ENCODE measurements at places on chromosomes 3 and 15.
A peak's percentile ranks its signal among the peaks of the same experiment; 100 is the strongest.

- DNase-seq = peak; percentile 39
Measured at GRCh38 chr3:71577011-71577410, 6.5 kb downstream of the FOXP1 start.

- no peak for DNase-seq
Measured at GRCh38 chr3:163776743-163777142, 1301.6 kb downstream of the SI start.

GRCh38 chr15:99390667-99391066 lies 139.4 kb downstream of the LRRC28 start:
- DNase-seq = no peak

DNA sequence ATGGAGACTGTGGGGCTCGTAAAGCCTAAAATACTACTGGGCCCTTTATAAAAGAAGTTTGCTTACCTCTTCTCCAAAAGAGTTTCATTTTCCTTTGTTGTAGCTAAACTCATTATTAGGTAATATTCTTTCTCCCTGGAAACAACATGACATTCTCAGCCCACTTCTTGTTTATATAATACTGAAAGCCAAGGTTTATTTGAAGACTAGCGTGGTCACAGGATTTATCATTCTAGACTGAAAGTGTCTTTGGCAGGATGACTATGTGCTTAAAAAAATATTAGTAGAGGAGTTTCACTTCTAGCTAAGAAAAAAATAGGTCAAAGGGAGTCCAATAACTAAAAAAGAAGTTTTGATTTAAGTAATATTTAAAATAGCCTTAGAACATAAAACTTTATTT lies 1085.2 kb upstream of the CADM2 start:
- no peak for DNase-seq

DNA sequence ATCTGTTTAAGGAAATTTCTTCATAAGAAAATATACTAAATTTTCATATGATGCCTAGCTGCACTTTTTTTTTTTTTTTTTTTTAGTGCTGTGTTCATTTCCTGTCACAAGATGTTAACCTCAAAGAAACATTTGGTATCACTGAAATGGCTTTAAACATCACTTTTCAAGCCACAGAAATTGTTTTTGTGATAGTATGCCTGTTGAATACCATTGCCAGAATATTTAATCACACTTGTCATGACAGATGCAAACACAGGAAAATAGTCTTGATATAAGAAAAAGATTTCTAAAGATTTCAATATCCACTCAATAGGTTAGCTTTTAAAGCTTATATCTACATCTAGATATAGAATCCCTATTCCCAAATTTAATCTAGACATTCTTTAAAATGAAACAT lies 608.5 kb upstream of the AGTR1 start:
- no peak for DNase-seq

- no peak for DNase-seq
Measured at GRCh38 chr15:73388256-73388781, 19.6 kb upstream of the HCN4 start.

DNA sequence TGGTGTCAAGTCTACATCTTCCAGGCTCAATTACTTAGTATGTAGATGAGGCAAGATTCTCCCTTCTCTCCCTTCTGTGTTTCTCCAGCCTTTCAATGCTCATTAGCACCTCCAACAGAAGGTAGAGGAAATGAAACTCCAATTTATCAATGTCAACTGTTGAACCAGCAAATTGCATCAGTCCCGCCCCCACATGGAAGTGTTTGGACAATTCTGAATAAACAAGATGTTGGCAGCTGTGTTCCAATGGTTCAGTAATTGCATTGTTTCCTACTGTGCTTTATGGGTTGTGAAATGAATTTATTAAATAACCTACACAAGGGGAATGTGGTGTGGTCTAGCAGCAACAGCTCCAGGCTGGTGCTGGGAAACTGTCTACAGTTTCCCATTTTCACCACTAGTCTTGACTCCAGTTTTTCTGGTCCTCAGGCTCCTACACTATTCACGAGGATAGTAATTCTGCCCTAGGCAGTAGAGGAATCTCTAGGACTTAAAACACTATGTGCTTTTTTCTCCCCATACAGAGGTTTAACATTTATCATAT lies 91.9 kb downstream of the MB21D2 start:
- DNase-seq = no peak

GRCh38 chr3:46479696-46480095 lies 15.0 kb upstream of the LTF start:
- DNase-seq = no peak

GRCh38 chr15:37678124-37678523 lies 256.3 kb upstream of the TMCO5A start:
- DNase-seq = no peak

- no peak for DNase-seq
Measured at GRCh38 chr3:179512378-179512777, 50.3 kb upstream of the ACTL6A start.

- DNase-seq = no peak
Measured at GRCh38 chr15:85406916-85407315, 26.5 kb downstream of the AKAP13 start.

DNA sequence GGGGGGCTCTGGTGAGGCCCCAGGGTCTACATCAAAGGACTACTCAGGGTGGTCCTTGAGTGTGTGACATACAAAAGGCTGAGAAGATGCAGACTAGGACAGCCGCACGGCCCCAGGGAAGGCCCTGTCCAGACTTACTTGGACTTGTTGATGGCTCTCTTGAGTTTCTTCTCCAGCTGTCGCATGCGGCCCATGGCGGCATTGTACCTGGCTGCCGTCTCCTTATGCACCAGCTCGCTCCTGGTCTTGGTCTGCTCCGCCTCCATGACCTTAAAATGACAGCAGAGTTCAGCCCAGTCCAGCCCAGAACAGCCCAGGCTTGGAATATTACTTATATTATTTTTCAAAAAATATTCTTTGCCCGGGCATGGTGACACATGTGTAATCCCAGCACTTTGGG lies 56.0 kb downstream of the CAPN7 start:
- no peak for DNase-seq

- DNase-seq = no peak
Measured at GRCh38 chr3:49410066-49410845, 1.5 kb downstream of the RHOA start.

- DNase-seq = no peak
Measured at GRCh38 chr3:93961489-93961888, 12.2 kb downstream of the PROS1 start.

DNA sequence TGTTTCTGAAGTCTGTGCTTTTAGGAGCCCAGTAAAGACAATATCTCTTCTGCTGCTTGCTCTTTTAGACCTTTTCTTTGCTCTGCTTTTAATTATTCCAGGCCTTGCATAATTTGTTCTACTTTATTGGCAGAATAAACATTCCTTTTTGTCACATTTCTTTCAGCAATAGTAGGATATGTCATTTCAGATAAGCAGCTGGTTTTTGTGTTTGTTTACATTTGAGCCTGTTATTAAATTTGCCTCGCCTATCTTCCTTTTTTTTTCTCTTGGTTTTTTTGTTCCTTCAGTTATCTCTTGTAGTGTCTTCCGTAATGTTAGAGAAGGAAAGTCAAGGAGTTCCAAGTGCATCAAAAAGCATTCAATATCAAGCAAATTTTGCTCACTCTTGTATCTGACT lies 16.4 kb downstream of the ZNF654 start:
- no peak for DNase-seq

GRCh38 chr3:29887451-29887850 lies 606.6 kb downstream of the RBMS3 start:
- no peak for DNase-seq

GRCh38 chr3:56878074-56878473 lies 76.3 kb upstream of the ARHGEF3 start:
- no peak for DNase-seq

DNA sequence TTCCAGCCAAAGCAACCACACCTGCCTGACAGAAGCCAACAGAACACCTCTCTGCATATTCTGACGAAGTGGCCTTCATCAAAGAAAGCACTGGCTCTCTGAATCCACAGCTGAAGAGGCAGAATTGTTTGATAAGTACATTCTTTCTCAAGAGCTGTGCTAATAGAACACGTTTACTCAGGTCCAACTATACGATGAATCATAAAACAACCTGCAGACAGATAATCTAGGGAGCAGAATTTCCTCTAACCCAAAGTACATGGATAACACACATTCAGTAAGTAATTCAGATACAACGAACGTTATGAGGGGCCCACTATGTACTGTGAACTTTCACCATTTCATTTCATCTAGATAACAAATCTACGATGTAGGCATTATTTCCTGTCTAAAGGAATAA lies 25.4 kb downstream of the ALDH1A2 start:
- no peak for DNase-seq

Measured in CD14-positive monocyte (primary cell).